ENCODE measurements at places on chromosomes 3 and 15.

- no peak for DNase-seq
Measured at GRCh38 chr15:71112429-71112828, 2.8 kb upstream of the THSD4 start.

DNA sequence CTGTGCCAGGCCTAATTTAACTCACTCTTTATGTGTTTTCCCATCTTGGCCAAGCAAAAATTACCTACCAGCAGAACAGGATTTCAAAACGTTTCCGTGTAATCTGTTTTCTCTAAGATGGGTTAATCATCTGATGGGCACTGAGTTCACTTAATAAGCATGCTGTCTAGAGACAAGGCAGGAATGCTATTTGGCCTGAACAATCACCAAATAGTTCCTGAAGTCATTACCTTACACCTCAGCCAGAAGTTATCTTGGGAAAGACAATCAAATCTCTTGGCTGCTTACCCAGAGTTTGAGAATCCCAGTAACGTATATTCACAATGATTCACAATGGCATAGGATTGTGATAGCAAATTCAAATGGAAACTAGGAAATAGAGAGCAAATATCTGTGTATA is 779.1 kb downstream of the CADM2 start:
- no peak for DNase-seq

DNA sequence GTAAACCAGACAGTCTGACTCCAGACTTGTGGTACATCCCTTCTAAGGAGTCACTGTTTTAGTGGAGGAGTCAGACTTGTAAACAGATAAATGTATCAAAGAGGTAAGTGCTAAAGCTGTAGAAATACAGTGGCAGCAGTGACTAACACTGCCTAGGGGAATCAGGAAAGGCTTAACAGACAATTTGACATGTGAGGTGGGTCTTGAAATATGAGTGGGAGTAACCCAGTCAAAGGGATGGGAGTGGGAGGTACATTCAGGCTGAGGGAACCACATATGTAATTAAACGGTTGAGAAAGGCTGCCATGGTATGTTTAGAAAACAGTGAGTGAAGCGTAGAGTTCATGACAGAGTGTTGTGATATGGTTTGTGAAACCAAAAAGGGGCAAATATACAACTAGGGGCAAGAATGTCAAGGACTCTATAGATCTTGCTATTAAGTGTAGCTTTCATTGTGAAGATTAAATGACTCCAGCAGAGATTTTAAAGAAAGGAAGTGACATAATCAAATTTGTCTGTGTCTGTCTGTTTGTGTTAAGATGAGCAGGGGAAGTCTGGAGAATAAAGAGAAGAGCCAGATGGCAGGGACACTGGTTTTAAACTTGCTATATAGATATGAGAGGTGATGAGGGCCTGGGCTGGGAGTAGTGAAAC is 11.2 kb upstream of the ALCAM start:
- DNase-seq = peak; percentile 6

- no peak for DNase-seq
Measured at GRCh38 chr3:1499694-1500093, 406.9 kb downstream of the CNTN6 start.

- peak; percentile 84 for DNase-seq
Measured at GRCh38 chr3:115814778-115815380, 191.6 kb downstream of the GAP43 start.

- no peak for DNase-seq
Measured at GRCh38 chr15:78838489-78838888, 27.2 kb upstream of the ADAMTS7 start.

GRCh38 chr15:76333720-76334437 is 2.7 kb upstream of the ISL2 start:
- peak; percentile 57 for DNase-seq

DNA sequence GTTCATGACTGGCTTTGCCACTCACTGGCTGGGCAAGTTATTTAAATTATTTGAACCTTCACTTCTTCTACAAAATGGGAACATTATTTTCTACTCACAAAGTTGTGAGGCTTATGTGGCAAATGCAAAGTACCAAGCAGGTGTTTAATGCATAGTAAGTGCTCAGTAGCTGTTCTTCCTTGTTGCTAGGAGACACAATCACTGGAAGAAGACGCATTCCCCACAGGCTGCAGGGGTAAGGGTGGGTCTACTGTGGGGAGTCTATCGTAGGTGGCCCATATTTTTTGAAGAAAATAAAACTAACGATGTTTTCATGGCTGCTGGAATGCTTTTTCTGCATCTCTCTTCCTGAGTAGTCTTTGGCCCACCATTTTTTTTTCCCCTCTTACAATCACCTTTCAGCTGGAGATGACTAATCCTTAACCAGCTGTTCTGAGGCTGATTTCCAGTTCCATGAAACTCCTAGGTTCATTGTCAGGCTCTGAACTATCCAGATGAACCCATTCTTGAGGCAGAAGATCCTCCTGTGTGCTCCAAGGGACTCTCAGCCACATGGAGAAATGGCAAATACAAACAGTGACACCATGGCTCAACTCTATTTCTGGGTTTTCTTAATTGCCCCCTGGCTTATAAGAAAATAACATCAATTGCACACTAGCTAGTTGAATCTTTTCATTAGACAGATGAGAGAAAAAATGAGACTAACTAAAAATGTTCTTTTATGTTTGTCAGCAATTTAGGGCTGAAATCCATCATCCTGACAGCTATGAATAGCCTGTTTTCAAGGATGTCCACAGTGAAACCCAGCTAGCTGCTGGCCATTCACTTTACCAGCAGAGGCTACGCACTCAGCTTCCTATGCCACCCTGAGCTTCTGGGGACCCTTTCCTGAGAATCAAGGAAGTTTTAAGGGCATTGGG is 108.3 kb upstream of the ETV5 start:
- no peak for DNase-seq

DNA sequence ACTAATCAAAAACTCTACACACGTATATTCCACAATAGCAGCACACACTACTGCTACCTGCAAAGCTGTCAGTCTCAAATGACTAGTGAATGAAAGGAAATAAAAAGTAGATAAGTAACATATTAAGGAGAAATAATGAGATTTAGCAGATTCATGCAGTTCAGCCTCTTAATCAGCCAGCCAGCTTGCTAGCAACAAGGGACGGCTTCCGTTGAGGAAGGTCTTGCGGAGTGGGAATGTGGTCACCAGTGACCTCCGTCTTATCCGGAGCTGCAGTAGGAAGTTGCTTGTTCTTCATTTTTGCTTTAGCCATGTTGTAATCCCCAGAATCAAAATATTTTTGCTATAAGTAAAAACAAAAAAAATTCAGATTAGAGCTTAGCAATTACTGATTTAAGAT is 17.1 kb downstream of the ARPP19 start:
- DNase-seq = no peak

GRCh38 chr15:57551715-57552677 is 39.7 kb upstream of the MYZAP start:
- peak; percentile 95 for DNase-seq

DNA sequence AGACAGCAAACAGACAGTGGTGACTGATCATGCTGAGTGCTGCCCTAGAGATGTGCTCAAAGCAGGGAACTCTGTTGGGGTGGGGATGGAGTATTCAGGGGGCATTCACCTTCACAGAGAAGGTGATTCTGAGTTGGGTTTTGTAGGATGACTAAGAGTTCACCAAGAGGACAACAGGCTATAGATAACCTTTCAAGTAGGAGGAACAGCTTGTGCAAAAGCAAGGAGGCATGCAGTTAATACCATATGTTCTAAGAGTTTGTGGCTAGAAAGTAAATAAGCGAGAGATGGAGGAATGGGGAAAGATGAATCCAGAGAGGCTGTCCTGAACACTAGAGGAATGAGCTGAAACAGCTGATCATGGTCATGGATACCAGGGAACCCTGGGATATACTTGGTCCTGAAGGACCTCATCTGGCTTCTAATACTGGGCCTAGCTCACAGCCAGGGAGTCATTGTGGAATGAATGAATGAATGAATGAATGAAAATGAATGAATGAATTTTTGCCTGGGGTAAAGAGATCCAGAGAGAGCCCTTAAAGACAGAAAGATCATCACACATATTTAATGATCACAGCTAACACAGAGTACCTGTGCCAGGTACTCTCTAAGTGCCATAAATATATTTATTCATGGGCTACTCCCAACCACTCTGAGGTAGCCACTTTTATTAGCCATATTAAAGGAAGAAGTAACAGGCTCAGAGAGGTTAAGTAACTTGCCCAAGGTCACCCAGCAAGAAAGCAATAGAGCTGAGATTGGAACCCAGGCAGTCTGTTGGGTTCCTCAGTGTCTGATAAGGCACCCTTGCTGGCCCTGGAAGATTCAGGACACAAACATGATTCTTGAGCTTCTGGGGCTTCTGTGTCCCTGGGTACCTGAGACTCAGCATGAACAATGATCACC is 22.0 kb downstream of the SMAD6 start:
- DNase-seq = no peak

GRCh38 chr15:95825671-95826411 is 504.7 kb upstream of the NR2F2 start:
- DNase-seq = no peak

DNA sequence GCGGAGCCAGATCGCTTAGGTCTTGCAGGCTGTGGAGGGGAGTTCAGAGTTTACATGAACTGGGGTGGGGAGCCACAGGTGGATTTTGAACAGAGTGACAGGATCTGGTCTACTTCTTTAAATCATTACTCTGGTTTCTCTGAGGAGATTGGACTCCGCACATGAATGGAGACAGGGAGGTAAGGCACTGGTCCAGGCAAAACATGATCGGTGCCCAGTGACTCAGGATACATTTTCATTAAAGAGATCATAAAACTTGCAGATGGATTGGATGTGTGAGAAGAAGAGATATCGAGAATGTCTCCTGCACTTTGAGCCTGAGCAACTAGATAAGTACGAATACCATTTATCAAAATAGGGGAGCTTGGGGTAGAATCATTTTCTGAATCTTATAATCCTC is 61.8 kb upstream of the CMSS1 start:
- no peak for DNase-seq

GRCh38 chr3:57234613-57235575 is 7.4 kb downstream of the APPL1 start:
- DNase-seq = no peak

DNA sequence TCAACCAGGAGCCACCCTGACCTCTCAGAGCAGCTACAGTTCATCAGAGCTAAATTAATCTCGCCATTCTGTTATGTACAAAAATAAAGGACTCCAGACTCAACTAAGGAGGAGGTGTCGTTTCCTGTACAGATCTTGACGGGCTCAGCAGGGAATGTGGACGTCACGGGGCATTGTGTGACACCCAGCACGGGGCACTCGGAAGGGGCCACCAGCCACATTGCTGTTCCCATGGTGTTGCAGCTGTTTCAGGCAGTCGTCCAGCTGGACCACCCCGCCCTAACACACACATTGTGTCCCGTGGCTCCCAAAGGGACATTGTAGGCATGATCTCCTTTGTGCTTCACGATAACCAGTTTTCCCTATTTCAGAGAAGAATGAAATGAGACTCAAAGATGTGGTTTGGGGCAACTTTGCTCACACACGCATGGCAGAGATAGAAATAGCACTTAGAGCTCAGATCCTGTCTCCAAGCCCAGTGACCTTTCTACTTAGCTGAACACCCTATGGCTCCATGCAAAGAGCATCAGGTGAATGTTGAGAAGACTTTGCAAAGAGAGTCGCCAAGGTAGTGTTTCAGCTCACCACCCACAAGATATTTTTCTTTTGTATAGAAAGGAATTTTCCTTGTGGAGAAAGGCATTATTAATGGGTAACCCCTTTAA is 5.5 kb downstream of the SSUH2 start:
- DNase-seq = no peak

- DNase-seq = no peak
Measured at GRCh38 chr15:74917676-74918075, 11.0 kb upstream of the FAM219B start.

DNA sequence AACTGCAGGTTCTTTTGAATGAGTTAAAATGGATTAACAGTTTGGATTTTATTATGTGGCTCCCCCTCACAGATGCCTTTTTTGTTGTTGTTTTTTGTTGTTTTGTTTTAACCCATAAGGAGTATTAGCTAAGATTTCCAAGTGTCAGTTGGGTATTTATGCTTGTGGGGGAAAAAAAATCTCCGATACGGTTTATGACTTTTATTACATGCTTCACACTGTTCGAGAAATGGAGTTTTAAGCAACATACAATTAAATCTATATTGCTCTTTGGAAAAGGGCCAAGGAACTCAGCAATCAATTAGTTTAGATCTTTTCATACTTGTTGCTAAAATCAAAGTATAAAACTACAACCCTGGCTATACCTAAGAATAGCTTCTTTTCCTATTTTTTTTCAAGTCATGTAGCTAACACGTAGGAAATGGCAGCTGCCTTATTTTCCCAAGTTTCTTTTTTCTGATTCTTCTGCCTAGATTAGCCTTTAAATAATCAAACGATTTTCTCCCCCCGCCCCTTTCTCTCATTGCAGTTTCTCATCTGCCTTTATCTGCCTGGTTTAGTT is 16.0 kb downstream of the NR2F2 start:
- DNase-seq = no peak

DNA sequence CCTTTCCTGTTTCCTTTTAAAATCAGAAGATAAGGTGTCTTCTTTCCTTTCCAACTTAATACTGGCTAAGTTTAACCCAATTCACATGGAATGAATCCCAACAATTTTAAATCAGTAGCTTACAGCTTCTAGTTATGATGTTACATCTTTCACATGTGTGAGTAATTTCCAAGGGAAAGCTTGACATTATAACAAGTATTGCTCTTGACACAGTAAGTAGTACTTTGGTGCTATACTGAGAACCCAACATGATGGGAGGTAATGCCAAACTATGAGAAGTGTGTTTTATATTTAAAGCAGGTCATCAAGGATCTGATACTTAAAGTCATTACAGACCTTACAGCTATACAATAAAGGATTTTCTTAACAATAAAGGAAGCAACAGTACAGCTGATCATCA is 29.1 kb downstream of the RABL3 start:
- no peak for DNase-seq

- peak; percentile 95 for DNase-seq
Measured at GRCh38 chr3:49903451-49904424, at the start of gene MST1R. TSS of gene MST1R (minus strand) at chr3:49903873. CDS start at chr3:49903609, 264 bp downstream.

- no peak for DNase-seq
Measured at GRCh38 chr3:71264840-71265239, 318.7 kb downstream of the FOXP1 start.

- DNase-seq = peak; percentile 70
Measured at GRCh38 chr15:38707802-38708671, 143.4 kb upstream of the RASGRP1 start.

DNA sequence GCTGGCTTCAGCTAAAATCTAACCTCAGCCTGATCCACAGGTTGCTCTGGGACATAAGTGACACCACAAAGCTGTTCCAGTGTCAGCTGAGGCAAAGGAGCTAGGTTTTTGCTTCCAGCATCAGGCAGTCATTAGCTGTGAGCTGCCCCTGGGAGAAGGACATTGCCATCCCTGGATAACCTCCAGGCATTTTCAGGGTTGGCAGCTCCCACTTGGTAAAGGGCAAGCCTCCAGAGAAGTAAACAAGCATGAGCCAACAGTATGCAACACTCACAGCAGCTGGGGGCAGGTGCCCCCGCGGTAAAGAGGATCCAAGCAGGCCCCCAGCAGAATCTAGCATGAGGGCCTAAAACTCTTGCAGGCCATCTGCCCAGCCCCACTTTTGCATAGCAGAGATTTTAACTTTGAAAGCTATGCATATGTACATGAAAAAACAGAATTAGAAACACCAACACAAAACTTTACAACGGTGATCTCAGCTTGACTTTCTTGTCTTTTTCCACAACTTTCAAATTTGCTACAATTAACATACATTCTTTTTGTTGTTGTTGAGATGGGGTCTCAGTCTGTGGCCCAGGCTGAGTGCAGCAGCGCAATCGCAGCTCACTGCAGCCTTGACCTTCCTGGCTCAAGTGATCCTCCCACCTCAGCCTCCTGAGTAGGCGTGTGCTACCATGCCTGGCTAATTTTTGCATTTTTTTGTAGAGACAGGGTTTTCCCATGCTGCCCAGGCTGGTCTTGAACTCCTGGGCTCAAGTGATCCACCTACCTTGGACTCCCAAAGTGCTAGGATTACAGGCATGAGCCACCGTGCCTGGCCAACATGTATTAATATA is 83.8 kb upstream of the TPM1 start:
- no peak for DNase-seq
